ENCODE measurements at places on chromosomes 3 and 15.

- DNase-seq, result no peak
Observed at GRCh38 chr3:165191491-165191890, 4.7 kb downstream of the SLITRK3 start.

- no peak for DNase-seq
Observed at GRCh38 chr3:88984256-88984655, 123.2 kb upstream of the EPHA3 start.

GRCh38 chr15:82641129-82641798 is 5.9 kb downstream of the CPEB1 start:
- DNase-seq, result no peak

GRCh38 chr15:94655249-94655880 is 424.0 kb downstream of the MCTP2 start:
- DNase-seq, result no peak

DNA sequence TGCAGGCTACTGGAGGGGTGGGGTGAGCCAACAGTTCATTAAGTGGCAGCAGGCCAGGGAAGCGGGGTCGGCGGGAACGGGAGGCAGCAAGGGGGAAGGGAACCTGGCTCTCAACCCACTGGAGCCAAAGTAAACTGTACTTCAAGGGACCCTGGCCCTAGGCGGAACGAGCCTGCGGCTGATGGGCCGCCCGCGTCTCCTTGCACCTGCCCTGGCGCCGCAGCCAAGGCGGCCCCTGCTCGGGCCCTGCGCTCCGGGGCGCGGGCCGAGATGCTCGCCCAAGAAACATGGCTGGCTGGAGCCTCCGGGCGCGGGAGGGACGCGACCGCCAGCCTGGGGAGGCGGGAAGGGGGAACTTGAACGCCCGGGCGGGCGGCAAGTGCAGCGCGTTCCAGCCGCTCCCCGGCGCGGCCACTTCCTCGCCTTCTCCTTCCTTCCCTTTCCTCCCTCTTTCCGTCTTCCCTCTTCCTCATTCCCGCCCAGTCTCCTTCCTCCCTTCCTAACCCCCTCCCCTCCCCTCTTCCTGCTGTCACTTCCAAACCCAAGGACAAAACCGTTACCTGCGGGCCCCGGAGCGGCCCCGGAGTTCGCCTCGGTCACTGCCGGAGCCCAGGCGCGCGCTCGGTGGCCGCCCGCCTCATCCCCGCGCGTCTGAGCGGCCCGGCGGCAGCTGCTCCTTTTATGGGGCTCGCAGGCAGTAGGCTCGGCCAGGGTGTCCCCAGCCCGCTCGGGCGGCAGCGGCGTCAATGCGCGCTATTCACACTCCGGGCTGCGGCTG is 489.7 kb downstream of the MAGI1 start:
- no peak for DNase-seq

- no peak for DNase-seq
Observed at GRCh38 chr3:16182183-16182582, 7.7 kb downstream of the GALNT15 start.

DNA sequence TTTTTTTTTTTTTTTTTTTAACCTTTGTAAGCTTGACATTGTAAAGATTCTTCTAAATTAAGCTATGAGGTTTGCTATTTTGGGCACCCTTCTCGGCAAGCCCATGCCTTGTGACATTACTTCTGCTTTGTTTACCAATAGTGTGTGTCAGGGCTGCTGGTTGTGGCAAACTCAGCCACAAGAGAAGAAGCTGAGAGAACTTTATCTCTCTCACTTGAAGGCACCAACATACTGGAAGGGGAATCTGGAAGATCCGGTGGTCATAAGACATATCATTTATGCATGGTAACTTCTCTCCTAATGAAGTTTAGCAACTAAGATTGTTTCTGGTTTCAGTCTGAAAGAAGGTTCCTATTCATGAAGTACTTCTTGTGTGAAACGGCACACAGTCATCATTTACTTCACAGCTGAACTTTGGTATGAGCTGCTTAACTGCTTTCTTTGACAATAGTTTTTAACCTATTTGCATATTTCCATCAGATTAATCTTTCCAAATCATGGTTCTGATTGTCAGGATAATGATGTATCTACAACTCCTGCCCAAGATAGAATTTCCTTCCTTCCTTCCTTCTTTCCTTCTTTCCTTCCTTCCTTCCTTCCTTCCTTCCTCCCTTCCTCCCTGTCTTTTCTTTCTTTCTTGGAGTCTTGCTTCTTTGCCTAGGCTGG is 189.3 kb downstream of the NFKBIZ start:
- no peak for DNase-seq

Data from right atrium auricular region (tissue), 2 donors.